ENCODE measurements at places on chromosomes 12 and 14. TPM values are rescaled to one million over a fixed set of nuclear protein-coding genes. Genes with fewer than 3 reads are reported as not detected.

TMCC3 gene
- 0.11 TPM for total RNA-seq

LLPH gene
- 7.1 TPM for total RNA-seq

RAD51B gene
- total RNA-seq = 7.7 TPM

SLC38A4 gene
- 2.3 TPM for total RNA-seq

HVCN1 gene
- total RNA-seq = 4.1 TPM

RAD52 gene
- 20.0 TPM for total RNA-seq

STXBP6 gene
- total RNA-seq = 13.9 TPM

KRT6C gene
- not detected for total RNA-seq

PPP4R4 gene
- 0.22 TPM for total RNA-seq

ASCL1 gene
- not detected for total RNA-seq

LHX5 gene
- total RNA-seq = not detected

CACNA2D4 gene
- not detected for total RNA-seq

Measured in GM23248 (cell line).